ENCODE measurements at places on chromosomes 11 and 22.
A peak's percentile ranks its signal among the peaks of the same experiment; 100 is the strongest.

GRCh38 chr11:14577835-14578529, 57.8 kb upstream of the PSMA1 start:
- no peak for DNase-seq

- DNase-seq: no peak
Measured at GRCh38 chr11:22786475-22786874, 43.1 kb downstream of the SVIP start.

- peak; percentile 91 for DNase-seq
Measured at GRCh38 chr22:38056969-38057891, at the start of gene PICK1. PICK1 (plus strand) TSS chr22:38057404; CDS start chr22:38057810, 406 bp downstream.

- DNase-seq: no peak
Measured at GRCh38 chr11:7969756-7970646, 4.8 kb upstream of the NLRP10 start.

GRCh38 chr11:78541537-78541936, 33.1 kb downstream of the NARS2 start:
- DNase-seq: no peak

DNA sequence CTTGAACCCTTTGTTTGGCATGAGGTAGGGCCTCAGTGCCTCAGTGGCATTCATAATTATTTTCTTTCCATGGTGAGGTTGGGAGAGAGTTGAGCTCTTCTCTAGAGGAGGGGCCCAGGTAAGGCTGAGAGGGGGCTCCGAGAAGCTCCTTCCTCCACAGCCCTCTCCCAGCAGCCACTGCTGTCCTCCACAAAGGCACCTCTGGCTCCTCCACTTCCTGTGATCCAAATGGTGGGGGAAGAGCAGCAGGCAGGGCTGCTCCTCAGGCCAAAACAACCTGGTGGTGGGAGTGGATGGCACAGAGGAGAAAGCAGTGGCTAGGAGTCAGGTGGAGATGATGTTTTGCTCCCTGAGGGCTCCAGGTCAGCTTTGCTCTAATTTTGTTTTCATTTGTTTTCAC, 13.3 kb downstream of the ROBO4 start:
- DNase-seq: no peak

GRCh38 chr11:64122411-64123410, 43.2 kb downstream of the MACROD1 start:
- DNase-seq: no peak

- DNase-seq: no peak
Measured at GRCh38 chr11:76630600-76631281, 39.8 kb downstream of the LRRC32 start.

- DNase-seq: no peak
Measured at GRCh38 chr11:69310351-69310750, 16.4 kb downstream of the MYEOV start.

GRCh38 chr11:17927681-17928343, 85.0 kb downstream of the SERGEF start:
- DNase-seq: no peak

DNA sequence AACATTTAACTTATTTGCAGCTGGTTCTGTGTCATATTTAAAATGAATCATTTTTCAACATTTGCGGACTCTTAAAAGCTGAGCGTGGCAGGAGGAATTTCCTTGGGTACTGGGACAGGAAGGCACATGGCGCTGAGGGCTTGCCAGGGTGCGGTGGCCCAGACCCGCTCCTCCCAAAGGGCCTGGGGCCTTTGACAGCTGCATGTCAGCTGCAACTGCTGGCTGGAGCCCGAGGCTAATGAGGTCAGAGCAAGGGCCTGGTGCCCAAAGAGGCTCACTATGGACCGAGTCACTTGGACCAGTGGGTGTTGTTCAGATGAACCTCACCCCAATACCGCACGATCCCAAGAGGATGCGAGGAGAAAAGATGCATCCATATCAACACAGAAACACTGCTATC, 326.9 kb downstream of the CTTN start:
- DNase-seq: no peak

DNA sequence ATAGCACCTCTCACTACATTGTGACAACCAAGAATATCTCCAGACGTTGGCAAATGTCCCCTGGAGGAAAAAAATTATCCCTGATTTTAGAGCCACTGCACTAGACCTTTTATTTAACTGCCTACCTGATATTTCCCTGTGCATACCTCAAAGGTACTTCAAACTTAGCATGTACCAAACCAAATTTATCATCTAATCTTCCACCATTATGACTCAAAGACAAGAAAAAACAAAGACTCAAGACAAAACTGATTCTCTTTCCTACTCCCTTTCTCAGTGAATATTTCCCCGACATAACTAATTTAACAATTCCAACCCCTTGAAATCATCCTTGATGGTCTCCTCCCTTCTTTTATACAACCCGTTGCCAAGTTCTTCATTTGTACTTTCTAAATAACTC, 136.0 kb downstream of the CCDC81 start:
- no peak for DNase-seq

DNA sequence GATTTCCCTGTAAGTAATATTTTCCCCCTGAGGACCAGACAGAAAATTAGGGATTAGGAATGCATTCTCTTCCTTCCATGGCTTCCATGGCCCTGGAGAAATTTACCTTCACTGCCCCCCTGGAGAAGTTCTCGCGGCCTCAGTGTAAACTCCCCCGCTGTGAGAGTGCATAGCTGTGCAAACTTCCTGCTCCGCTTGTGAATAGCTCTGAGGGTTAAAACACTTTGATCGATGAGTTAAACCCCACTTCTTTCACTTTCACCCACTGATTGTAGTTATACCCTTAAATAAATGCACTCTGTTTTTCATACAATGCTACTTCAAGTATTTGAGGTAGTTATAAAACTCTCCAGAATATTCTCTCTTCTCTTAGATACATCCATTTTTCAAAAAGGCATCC, 190.8 kb downstream of the DSCAML1 start:
- DNase-seq: no peak

- DNase-seq: no peak
Measured at GRCh38 chr11:34564807-34565241, 51.2 kb upstream of the ELF5 start.

DNA sequence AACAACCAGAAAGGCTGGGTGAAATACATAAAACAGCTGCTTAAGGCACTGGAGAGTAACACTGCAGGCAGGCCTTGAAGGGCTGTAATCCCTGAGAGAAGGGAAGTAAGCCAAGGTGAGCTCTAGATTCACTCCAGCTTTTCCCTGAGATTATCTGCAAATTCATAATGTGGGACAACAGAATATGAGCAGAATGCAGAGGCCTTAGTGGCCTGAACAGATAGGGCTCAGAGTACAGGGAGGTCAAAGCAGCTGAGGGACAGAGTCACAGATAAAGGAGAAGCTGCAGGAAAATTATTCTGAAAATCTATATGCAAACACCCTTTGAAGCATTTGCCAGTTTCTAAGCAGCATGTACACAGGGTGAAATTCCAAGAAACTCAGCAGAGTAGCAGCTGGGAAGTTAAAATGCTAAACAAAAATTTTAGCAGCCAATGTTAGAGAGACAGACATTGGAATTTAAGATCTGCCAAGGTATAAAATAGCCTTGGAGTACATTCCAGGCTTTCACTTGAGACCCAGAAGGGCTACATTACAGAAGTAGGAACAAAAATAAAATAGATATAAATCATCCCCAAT, 48.1 kb upstream of the CWF19L2 start:
- no peak for DNase-seq

DNA sequence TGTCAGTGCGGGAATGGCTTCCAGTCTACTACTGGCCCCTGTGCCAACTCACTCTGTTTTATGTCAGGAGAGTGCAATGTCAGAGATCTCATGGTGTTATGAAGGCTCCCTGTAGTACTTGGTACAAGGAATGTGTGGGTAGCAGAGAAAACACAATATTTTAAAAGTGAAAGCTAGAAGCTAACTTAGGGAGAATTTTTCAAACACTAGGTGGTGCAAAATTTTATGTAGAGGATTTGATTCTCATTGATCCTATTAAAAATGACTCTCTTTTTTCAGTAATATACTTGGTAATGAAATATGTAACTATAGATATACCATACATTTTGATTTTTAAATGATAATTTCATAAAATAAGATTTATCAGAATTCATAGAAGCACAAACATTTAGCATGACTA, 134.7 kb downstream of the JRKL start:
- DNase-seq: no peak

GRCh38 chr11:116931206-116931953, 94.0 kb upstream of the APOA1 start:
- DNase-seq: peak; percentile 64

- DNase-seq: peak; percentile 59
Measured at GRCh38 chr22:19121631-19122142, 525 bp downstream of the DGCR2 start.

DNA sequence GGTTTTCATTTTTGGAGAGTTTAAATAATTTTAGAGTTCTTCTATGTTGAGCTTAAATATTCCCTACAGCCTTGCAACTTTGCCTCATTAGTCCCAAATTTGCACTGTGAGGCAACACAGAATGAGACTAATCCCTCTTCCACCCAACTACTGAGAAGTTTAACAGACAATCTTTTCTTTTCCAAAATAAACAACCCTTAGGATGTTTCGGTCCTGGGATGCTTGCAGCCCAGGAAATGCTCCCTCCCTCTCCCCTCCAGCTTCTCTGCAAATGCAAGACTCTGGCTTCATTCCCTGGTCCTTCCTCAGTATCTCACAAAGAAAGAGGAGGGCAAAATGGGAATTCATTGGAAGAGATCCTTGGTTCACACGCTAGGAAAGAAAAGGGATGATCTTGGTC, 222.5 kb downstream of the ST3GAL4 start:
- DNase-seq: no peak

GRCh38 chr11:68924073-68924925, 20.6 kb downstream of the IGHMBP2 start:
- DNase-seq: no peak

- DNase-seq: no peak
Measured at GRCh38 chr11:132054822-132055221, 684.4 kb downstream of the NTM start.

GRCh38 chr11:61960532-61960931, 6.9 kb downstream of the FTH1 start:
- DNase-seq: no peak

GRCh38 chr22:48755059-48755949, 1072.4 kb downstream of the BRD1 start:
- no peak for DNase-seq

DNA sequence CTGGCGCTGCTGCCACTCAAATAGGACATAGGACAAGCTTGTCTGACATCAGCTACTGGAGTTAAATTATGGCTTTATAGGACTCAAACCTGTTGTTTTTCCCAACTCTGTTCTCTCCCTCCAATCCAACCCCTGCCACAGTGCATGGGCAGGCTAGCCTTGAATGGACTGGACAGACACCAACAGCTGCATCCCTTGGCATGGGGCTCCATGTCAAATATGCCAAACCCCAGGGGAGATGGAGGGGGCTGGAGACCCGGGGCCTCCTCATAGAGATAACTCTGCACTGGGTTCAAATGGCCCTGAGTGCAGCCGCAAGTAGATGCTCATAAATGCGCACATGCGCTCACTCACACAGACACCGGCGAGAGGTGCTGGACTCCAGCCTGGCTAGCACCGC, 28.9 kb downstream of the CD5 start:
- no peak for DNase-seq

- no peak for DNase-seq
Measured at GRCh38 chr11:77127920-77128691, at the start of gene MYO7A. MYO7A (plus strand) TSS chr11:77128246; CDS start chr11:77130635, 2,389 bp downstream.
